ENCODE measurements at places on chromosomes 3 and 15.

DNA sequence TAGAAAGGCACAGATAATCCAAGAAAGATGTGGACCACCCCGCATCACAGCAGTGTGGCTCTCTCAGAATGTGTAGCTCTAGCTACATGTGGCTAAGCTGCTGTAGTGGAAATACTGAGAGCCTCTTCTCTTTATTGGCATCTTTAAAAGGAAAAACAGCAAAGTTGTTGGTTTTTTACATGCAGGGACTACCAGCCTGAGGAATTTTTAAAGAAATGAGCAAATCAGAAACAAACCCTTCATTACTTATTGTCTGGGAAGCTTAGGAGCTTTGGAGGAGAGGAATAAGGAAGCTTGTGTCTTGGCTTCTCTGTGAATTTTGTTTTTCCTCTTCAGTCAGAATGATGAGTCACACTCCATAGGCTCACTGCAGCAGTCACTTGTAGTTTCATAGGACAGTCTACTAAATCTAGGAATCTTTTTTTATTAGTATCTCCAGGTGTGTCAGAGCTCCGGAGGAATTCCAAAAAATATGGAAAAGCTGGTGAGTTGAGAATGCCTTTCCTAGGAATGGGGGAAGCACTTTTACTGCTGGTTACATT lies 27.5 kb downstream of the POLG start:
- no peak for DNase-seq

- no peak for DNase-seq
Observed at GRCh38 chr15:76345880-76346668, 9.5 kb downstream of the ISL2 start.

DNA sequence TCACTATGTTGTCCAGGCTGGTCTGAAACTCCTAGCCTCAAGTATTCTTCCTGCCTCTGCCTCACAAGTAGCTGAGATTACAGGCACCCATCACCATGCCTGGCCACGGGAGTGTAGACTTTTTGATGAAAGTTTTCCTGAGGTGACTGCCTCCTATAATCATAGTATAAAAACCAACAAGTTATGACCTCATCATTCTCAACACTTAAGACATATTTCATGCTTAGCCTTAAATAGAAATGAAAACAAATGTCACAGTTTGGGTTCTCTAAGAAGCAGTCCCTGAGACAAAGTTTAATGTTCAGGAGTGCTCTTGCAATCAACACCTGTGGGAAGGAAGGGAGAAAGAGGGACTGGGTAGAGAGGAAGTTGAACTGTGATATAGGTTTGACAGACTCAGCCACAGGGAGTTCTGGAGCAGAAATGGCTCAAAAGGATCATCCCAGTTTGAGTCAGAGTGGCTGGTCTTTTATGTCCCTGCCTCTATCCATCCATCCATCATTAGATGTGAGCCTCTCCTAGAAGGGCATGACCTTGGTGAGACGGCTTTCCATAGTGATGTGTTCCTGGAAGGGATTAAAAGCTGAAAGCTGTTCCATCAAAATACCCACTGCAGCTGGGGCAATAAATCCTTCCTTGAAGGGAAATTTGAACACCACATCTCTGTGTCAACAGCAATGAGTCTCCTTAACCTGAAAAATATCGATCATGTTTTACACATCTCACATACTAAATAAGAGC lies 16.2 kb upstream of the ABHD5 start:
- no peak for DNase-seq

DNA sequence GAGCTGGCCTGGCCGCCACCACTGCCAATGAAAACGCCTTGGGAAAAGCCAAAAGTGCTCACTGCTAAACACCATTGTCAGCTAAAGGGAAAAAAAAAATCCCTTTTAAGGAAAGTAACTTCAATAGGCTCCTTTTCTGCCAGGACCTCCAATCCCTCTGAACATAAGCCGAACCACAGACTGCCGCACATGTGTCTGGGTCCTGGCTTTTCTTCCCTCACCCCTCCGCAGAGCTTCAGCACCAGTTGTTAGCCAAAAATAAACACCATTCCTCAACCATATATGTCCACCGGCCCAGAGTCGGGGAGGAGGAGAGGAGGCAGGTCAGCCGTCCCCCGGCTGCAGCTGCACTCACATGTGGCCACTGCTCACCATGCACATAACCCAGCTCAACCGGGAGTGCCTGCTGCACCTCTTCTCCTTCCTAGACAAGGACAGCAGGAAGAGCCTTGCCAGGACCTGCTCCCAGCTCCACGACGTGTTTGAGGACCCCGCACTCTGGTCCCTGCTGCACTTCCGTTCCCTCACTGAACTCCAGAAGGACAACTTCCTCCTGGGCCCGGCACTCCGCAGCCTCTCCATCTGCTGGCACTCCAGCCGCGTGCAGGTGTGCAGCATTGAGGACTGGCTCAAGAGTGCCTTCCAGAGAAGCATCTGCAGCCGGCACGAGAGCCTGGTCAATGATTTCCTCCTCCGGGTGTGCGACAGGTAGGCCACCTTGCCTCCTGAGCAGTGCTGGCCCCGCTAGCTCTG lies at the start of gene FBXL22:
FBXL22 (plus strand) TSS at position 350 of the 753 bp plus-strand sequence; CDS start at position 356, 6 bp downstream.
- no peak for DNase-seq

DNA sequence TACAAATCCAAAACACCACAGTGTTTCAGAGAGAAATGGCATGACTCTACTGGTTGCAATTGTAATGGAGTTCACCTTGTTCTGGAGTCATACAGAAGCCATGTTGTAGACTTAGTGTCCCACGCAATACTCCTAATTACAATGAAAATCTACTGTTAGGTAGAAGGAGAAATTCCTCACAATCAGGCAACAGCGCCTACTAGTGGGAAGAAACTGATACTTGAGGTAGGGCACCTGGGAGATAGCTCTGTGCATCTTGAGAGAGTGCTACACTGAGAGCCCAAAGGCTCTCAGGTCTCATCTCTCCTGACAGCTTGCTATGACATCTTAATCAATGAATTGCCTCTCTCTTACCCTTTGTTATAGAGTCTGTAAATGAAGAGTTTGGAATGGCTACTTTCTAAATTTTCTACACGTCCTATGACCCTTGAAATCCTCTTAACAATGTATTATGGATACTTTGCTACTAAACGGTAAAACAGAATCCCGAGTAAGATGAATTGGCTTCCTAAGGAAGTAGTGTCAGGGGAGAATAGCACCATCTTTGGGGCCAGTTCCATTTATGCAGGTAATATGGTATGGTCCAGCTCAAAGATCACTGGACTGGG lies 422.7 kb upstream of the TPRG1 start:
- peak; percentile 35 for DNase-seq

DNA sequence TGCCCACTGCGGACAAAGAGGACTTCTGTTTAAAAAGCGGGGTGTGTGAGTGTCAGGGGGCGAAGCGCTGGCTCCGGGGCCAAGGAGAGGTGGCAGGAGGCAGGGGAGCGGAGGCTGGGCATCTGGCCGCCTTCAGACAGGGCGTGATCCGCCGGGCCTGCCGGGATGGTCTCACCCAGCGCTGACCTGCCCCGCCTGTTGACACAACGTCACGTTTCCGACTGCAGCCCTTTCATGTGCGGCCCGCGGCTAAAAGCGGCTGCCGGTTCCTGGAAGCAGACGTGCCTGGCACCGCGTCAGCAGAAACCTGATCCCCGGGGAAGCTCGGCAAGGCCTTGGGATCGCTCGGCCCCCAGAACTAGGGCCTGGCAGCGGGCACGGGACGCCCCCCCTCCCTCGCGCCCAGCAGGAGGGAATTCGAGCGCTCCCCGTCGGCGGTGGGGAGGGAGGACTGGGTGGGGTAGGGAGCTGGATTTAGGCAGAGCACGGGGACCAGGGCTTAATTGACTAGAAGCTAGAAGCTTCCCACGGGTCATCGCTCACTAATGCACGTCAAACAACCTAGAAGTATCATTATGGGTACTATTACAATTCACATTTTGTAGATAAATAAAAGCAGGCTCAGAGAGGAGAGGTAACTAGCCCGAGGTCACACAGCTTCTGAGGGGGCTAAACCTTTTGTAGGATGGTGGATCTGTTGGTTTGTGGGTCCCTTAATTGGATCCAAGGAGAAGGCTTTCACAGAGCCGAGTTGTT lies 7.7 kb downstream of the BHLHE40 start:
- DNase-seq = peak; percentile 90

All from nephron progenitor cell (in vitro differentiated cells).